ENCODE measurements at places on chromosomes 11 and 22.

DNA sequence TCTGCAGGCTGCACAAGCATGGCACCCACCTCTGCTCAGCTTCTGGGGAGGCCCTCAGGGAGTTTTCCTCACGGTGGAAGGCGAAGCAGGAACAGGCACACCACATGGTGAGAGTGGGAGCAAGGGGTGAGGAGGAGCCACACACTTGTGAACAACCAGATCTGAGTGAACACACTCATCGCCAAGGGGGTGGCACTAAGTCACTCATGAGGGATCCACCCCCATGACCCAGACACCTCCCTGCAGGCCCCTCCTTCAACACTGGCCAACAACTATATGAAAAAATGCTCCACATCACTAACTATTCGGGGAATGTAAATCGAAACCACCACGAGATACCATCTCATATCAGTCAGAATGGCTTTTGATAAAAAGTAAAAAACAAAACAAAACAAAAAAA is 722 bp upstream of the KRTAP5-2 start:
- DNase-seq: no peak

DNA sequence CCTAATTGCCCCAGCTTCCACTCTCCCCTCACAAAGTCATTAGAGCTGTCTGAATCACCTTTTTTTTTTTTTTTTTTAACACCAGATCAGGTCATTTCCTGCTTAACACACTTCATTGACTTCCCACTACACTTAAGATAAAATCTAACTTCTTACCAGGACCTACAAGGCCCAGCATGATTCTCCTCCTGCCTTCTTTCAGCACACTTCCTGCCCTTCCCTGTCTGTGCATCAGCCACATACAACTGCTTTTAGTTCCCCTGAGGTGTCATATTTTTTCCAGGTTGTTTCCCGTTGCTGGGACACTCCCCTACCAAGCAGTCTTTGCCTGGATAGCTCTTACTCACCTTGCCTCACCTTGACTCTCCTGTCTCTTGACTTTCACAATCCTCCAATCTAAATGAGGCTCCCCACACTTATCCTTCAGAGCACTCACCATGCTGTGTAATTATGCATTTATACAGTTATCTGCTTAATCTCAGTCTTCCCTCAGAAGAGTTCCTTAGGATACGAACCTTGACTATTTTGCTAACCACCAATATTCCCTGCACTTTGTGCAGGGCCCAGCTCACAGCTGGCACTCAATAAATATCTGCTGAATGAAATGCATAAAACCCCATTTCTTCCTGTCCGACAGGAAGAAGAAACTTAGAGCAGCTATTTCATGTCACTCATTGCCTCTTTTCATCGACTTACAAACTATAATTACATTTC is 96.6 kb upstream of the AKIP1 start:
- no peak for DNase-seq

- DNase-seq: no peak
Observed at GRCh38 chr22:35348026-35348590, 32.8 kb upstream of the HMOX1 start.

- no peak for DNase-seq
Observed at GRCh38 chr11:132402071-132402684, 1031.8 kb downstream of the NTM start.

GRCh38 chr11:46254133-46254491 is 23.4 kb upstream of the CREB3L1 start:
- no peak for DNase-seq

DNA sequence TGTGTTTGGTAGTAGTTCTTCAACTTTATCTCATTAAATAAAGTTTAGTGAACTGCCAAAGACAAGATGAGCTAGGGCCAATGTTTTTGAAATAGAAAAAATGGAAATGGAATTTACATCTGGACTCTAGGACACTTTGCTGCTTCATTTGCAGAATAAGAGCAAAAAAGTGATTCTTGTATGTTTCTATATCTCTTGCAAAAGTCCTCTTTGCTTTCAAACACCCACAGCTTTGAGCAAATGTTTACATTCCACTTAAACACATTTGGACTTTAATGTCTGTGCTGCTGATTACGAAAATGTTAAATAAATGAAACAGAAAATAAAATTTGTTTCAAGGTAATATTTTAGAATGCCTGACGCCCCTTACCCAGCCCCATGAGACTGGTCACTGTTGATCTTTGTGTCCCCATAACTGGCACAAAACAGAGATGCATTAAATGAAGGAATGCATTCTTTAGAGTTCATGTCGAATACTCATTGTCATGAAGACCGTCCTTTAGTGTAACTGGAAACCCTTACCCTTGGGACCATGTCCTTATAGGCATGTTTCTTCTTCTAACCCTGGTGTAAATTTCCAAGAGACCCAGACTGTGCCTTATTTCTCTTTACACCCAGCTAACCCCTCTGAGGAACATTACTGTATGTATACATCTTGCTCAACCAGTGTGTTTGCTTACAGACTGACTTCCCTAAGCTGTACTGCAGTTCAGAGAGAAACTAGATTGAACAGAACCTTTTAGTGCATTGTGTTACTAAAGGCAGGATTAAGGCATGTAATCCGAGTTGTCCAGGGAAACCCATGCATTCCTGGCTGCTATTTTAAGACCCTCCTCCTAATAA is 199.7 kb downstream of the NAV2 start:
- no peak for DNase-seq

DNA sequence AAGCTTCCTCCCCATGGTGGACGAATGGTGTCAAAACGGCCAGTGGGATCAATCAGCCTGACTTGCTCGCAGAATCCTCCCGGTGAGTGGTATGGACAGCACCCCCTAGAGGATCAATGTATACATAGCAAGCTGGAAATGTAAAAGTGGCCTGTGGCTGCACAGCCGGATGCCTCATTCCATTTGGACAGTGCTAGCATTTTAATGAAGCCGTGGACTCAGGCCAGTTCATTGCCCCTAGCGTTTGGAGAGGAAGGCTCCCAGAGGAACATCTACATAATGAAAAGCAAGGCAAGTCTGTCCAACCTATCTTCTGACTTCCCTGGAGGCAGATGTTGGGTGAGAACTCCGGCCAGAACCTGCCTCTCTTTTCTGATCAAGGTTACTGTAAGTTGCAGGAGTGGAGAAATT is 942.3 kb downstream of the NTM start:
- DNase-seq: no peak

DNA sequence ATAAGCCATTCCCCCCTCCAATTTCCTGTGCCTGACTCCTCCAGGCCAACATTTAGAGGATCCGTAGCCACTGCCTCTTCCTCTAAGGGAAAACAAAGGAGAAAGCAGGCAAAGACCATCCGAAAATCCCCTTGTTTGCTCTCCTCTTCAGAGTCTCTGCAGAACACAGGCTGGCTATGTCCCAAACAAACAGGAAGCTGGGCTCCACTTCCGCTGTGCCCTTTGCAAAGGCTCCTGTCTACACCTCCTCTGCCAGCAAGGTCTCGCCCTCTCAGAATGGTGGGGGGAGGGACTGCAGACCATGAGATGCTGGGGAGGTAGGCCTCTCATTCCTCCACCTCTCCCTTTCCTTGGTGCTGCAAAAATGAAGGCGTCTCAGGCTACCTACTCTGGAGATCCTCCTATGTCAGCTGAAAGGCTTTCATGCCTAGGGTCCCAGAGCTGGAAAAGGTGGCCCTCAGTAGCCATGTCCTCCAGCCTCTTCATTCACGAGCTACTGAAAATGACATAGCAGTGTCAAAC is 596.2 kb downstream of the BUD13 start:
- no peak for DNase-seq

- no peak for DNase-seq
Observed at GRCh38 chr22:39468487-39469325, 11.9 kb downstream of the MGAT3 start.

- no peak for DNase-seq
Observed at GRCh38 chr11:101555366-101555765, 28.4 kb downstream of the TRPC6 start.

DNA sequence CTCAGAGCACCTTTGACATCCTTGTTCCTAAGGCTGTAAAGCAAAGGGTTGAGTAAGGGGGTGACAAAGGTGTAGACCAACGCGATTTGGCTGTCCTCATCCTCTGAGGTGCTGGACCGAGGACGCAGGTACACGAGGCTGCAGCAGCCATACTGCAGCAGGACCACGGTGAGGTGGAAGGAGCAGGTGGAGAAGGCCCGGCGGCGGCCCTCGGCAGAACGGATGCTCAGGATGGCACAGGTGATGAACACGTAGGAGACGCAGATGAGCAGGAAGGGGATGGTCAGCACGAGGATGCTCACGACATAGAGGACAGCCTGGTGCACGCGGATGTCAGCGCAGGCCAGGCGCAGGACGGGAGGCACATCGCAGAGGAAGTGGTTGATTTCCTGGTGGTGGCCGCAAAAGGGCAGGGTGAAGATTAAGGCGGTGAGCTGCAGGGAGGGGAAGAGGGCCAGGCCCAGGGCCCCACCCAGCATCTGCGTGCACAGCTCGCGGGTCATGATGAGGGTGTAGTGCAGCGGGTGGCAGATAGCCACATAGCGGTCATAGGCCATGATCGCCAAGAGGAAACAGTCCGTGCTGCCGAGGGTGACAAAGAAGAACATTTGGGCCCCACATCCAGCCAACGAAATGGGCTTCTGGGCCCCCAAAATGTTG is 632 bp downstream of the OR10Q1 start:
- DNase-seq: no peak

GRCh38 chr11:36431429-36432092 is 78.5 kb downstream of the TRAF6 start:
- DNase-seq: no peak

DNA sequence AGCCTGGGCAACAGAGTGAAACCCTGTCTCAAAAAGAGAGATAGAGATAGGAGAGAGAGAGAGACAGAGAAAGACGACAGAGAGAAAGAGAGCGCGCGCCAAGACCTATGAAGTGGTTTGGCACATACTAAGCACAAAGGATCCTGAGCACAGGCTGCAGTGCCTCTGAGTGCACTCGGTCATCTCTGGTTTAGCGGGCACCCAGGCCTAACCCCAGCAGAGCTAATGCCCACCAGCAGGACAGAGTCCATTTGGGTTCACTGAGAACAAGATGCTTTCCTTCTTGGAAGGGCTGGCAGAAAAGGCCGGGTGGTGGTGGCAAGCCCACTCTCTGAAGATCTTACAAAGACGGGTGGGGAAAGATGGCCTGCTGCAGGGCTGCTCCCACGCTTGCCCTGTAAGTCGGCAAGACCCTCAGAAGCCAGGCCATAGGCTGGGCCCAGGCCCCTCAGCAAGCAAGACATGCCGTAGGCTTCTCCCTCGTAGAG is 3.3 kb downstream of the SCARF2 start:
- DNase-seq: no peak

GRCh38 chr11:14538271-14538925 is 18.2 kb upstream of the PSMA1 start:
- DNase-seq: no peak

GRCh38 chr11:118877487-118878162 is 6.1 kb upstream of the CXCR5 start:
- DNase-seq: no peak

DNA sequence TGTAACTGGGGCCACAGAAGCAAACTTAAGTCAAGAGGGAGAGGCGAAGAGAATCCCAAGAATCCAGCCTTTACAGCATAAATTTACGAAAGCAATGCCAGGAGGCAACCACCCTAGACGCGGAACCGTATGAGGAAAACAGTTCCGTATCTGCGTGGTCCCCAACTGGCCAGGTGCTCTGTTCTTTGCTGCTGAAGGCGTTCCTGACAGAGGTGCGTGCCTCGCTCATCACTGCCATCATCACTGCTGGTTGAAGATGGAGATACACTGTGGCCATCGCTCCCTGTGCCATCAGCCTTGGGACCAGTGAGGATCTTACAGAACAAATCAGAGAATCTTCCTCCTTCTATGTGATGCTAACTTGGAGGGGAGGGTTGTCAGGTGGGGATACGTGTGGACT is 270.5 kb upstream of the B3GAT1 start:
- no peak for DNase-seq

DNA sequence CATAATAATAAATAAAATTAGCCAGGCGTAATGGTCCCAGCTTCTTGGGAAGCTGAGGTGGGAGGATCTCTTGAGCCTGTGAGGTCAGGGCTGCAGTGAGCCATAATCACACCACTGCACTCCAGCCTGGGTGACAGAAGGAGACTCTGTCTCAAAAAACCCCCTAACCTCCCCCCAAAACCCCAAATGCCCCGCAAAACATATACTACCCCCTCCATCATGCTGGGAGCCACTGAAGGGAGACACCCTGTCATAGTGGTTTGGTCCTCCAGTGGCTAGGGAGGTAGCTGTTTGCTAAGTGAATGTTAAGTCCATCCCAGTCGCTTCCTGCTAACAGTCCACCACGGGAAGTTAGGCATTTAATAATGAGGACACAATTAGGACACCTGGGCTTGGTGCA is 125.0 kb downstream of the ABTB2 start:
- DNase-seq: no peak

- DNase-seq: no peak
Observed at GRCh38 chr11:24357620-24358410, 139.0 kb upstream of the LUZP2 start.

DNA sequence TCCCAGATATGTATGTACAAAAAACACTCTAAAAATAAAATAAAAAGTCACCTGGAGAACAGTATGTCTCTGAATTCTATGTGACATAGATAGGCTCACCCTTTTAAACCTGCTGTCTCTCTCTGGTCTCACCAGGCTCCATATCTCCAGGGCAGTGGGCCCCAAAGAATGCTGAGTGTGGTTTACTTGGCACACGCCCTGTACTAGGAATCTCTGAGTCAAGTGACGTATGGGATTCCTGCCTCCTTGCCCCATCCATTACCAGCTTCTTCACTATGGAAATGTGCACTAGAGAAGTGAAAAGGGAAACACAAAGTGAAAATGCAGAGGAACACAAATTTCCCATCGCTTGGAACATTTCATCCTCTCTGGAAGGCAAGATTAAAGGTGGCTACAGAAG is 722.2 kb upstream of the TENM4 start:
- DNase-seq: no peak

DNA sequence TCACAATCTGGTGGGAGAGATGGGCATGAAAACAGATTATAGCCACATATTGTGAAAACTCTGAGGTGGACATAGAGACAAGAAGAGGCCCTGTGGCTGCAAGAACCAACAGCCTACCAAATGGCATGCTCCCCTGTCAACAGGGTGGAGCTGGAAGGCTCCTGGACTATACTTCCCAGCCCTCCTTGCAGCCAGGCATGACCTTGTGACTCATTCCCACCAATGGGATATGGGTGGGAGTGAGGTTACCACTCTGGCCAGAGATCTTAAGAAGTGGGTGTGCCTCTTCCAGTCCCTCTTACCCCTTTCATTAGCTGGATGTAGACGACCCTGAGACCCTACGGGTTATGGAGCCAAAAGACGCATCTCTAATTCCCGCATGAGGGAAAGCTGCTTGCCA is 126.4 kb upstream of the ZBED5 start:
- no peak for DNase-seq

Data from stimulated activated CD8-positive, alpha-beta memory T cell treated with anti-CD3 and anti-CD28 coated beads, Interleukin-2, amount 100 ng/mL, for 1 hour (primary cell).